ENCODE measurements at places on chromosomes 13 and 19. TPM values are rescaled to one million over a fixed set of nuclear protein-coding genes. Genes with fewer than 3 reads are reported as not detected.

Gene CYP2B6
- total RNA-seq: not detected

Gene PTPRH
- total RNA-seq: 3.4 TPM

Gene ZNF709
- total RNA-seq: 4.2 TPM

DNA sequence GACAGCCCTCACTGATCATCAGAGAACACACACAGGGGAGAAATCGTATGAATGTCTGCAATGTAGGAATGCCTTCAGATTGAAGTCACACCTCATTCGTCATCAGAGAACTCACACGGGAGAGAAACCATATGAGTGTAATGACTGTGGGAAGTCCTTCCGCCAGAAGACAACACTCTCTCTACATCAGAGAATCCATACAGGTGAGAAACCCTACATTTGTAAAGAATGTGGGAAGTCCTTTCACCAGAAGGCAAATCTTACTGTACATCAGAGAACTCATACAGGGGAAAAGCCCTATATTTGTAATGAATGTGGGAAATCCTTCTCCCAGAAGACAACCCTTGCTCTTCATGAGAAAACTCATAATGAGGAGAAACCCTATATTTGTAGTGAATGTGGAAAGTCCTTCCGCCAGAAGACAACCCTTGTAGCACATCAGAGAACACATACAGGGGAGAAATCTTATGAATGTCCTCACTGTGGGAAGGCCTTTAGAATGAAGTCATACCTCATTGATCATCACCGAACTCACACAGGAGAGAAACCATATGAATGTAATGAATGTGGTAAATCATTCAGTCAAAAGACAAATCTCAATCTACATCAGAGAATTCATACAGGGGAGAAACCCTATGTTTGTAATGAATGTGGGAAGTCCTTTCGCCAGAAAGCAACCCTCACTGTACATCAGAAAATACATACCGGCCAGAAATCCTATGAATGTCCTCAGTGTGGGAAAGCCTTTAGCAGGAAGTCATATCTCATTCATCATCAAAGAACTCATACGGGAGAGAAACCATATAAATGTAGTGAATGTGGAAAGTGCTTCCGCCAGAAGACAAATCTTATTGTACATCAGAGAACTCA lies 32.5 kb downstream of the ZNF567 start:
- no peak for DNase-seq

DNA sequence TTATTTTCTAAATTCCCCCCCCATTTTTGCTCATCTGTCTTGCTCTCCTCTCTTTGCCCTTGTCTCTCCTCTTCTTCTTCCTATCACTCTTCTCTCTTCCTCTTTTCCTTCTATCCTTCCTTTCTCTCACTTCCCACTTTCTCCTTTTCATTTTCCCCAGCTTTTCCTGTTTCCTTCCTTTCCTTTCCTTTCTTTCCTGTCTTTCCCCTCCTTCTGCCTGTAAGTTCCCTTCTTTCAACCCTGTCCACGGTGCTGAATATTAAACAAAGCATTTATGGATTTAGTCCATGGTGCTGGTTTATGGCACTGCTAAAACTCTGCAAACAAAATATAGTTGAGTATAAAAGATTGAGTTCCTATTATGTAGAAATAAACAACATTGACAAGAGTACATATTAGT lies 27.6 kb downstream of the SCEL start:
- DNase-seq: peak; percentile 17

- DNase-seq: peak; percentile 61
These were observed 903.1 kb downstream of the SLITRK6 start for GRCh38 chr13:84896128-84896527.

DNA sequence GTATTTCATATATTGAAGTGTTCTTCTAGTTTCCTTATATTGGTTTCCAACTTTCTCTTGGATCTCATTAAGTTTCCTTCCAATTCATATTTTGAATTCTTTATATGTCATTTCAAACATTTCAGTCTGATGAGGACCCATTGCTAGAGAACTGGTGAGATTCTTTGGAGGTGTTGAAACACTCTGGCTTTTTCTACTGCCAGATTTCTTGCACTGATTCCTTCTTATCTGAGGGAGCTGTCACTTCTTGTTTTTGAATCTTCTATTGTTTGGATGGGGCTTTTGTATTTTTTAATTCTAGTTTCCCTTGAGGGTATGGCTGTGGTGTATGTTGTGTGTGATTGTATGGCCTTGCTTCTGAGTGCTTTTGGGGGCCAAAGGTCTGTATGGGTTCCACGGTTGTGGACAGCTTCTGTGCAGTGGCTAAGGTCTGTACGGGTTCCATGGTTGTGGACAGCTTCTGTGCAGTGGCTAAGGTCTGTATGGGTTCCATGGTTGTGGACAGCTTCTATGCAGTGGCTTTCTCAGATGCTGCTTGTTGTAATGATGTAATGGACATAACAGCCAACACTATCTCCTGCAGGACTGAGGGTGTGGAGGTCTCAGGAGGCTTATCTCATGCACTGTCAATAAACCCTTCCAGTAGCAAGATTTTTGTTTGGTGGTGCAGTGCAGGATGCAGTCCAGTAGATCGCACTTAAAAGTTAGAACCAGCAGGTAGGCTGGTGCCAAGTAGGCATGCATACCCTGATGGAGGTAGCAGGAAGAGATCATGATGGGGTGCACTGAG lies 36.8 kb downstream of the ACSBG2 start:
- no peak for DNase-seq
